Naive B cell (primary cell): ENCODE measurements at places on chromosomes 4 and X. TPM values are rescaled to one million over a fixed set of nuclear protein-coding genes. Genes with fewer than 3 reads are reported as not detected.

DNA sequence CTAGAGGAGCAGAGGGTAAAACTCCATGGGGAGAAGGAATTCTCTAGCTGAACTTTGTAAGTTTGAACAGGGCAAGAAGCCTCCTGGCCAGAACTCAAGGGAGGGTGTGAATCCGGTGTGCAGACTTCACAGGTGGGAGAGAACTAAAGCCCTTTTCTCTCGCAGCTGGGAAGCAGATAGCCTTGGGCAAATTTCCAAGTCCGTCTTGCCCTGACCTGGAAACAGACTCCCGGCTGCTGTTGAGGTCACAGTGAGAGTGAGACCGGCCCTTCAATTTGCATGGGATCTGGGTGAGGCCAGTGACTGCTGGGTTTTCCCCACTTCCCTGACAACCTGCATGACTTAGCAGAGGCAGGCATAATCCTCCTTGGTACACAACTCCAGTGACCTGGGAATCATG is 94.5 kb upstream of the ZNF827 start:
- no peak for DNase-seq

GRCh38 chrX:131061306-131061705 is 3.2 kb downstream of the ARHGAP36 start:
- no peak for DNase-seq

DNA sequence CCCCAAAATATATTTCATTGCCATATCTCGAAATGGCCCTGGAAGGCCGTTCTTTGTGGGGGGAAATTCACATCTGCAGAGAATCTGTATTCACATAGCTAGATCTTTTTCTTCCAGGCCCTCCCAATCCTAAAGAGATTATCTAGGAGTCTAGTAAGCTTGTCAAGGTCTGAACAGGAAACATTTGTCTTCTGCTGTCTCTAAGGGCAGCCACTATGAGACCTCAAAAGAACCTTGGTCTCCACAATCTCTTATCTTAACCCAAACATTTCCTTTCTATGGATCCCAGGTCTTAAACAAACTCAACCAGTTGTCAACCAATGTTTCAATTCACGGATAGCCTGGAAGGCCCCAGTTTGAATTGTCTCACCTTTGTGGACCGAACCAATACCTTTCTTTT is 45.0 kb downstream of the CRLF2 start:
- no peak for DNase-seq

GRCh38 chr4:113462286-113462685 is 299.3 kb downstream of the CAMK2D start:
- no peak for DNase-seq

Gene KCND1
- not detected for polyA plus RNA-seq
